ENCODE measurements at places on chromosomes 7 and 10.

DNA sequence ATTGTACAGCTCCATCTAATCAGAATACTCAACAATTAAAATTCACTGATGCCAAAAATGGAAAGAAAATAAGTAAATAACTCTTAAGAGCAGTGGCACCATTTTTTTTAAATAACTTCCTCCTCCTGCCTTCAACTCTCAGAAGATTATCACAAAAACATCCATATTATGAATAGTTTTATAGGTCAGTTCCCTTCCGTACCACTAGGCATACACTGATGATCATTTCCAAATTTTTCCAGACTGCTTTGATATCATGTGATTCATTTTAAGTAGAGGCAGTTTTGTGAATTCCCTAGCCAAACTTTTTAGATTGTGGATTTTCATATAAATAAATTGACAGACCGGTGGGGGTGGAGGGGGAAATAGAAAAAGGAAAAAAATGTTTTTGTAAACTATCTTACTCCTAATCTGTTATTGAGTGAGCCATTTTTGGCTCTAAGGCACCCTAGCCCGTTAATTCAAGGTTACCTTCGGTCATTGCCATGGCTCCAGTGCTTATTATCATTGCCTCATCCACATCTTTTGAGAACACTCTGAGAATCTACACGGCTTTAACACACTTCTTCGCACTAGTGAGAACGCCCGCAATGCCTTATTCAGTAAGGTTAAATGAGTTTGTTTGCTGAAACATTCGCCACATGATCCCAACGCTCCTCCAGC, 1.0 kb downstream of the FAM107B start:
- no peak for DNase-seq

- DNase-seq = no peak
These were observed 89.4 kb upstream of the TMEM26 start for GRCh38 chr10:61542596-61542995.

GRCh38 chr10:61778137-61778536, 115.4 kb downstream of the CABCOCO1 start:
- no peak for DNase-seq

GRCh38 chr10:10293481-10293951, 724.2 kb upstream of the CELF2 start:
- no peak for DNase-seq

DNA sequence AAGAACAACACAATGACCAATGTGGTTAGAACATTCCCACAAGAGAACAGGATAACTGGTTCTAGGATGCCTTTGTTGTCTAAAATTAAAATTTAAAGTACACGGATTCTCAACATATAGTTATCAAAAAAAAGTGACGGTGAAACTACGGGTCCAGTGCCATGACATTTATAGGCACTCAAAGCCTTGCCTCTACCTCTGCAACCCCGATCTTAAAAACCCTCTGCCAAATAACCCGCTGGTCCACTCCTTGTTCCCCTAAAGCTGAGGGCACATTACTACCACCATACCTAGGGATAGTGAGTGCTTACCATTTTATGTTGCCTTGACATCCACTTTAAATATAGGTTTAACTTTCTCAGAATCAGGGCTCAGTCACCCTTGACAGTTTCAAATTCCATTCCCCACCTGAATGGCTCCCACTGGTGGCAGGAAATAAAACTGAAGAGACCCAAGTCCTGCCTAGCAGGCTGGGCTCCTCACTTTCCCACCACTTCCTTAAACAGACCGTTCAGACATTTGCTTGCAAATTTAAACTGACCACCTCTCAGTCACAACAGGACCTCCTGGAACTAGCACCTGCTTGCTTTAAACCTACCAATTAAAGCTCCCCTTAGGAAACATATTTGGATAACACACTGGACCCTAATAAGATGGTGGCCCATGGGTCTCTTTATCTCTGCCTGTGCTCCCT, 169.9 kb upstream of the ASAH2 start:
- no peak for DNase-seq

DNA sequence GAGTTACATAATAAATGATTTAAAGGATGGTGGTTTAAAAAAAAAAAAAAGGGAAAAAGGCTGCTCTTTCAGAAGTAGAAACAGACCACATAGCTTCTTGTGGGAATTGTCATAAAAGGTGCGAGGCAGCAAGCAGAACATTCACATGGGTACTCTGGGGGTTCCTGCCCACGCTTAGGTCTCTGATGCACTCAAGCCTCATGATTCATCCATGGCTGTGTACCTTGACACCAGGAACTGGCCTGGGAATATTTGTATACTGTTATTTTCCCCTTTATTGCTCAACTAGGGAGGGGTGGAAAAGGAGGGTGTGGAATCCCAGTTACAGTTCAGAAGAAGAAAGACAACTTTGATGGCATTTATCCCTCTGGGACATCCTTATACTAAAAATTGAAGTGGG, 4.0 kb downstream of the PON2 start:
- DNase-seq = no peak

DNA sequence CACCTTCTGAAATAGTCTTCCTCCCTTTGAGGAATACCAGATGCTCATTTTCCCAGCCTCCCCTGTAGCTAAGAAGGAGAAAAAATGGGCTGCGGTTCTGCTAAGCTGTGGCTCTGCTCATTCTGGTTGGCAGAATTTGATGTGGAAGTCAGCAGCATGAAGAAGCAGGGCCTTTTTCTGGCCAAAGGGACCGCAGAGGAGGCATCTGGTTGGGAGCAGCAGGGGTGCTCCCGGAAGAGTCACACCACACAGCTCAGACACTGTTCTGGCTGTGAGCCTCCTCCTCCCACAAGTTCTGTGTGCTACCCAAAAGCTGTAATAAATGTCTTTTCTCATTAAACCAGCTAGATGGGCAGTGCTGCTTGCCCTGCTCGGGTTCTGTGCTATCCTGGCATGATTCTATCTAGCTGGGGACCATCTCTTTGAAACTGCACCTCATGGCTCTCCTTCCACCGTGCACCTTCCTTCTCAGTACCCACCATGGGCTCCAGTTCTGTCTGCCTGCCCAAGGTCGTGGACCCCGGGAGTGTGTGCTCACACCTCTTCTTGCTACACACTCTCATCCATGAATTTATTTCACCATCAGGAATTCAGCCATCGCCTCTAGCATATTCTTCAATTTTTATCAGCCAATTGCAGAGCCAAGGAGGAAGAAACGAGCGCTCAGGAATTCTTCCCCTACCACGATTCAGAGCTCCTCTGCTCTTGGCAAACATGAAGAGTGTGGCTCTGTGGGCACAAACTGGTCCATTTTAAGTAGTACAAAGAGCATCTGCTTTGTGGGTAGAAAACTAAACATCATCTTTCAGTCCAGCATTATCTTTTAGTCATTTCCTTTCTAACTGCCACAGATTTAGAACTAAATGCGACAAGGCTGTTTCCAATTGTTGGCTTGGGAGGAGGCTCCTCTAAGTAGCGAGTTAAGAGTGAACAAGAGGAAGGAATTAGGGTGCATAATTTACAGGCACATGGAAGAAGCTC, 76.9 kb downstream of the FAM171A1 start:
- no peak for DNase-seq

GRCh38 chr7:16271355-16271915, 149.9 kb downstream of the CRPPA start:
- DNase-seq = no peak

GRCh38 chr10:77539147-77539935, 98.3 kb downstream of the KCNMA1 start:
- no peak for DNase-seq

DNA sequence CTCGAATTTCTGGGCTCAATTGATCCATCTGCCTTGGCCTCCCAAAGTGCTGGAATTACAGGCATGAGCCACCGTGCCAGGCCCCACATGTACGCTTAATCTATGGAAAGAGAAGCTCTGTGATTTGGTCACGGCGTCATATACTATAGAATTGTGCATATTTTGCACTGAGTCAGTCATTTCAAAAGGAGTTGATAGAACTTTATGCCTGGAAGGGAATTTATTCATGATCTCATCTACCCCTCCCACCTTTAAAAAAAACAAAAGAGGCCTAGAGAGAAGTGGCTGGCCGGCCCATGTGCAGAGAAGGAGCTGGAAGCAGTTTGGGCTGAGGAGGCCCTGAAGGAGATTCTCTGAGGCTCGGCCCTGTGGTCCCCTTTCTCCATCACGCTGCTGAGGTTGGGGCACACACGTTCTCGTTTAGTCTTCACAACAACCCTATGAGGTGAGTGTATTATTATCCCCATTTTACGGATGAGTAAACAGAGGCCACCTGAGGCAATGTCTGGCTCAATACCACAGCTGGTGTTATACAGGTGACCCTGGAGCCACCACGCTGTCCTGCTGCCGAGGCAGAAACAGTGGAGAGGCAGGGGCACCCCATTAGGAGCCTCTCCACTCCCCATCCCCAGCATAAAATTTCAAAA, 47.2 kb upstream of the ZRANB1 start:
- no peak for DNase-seq

DNA sequence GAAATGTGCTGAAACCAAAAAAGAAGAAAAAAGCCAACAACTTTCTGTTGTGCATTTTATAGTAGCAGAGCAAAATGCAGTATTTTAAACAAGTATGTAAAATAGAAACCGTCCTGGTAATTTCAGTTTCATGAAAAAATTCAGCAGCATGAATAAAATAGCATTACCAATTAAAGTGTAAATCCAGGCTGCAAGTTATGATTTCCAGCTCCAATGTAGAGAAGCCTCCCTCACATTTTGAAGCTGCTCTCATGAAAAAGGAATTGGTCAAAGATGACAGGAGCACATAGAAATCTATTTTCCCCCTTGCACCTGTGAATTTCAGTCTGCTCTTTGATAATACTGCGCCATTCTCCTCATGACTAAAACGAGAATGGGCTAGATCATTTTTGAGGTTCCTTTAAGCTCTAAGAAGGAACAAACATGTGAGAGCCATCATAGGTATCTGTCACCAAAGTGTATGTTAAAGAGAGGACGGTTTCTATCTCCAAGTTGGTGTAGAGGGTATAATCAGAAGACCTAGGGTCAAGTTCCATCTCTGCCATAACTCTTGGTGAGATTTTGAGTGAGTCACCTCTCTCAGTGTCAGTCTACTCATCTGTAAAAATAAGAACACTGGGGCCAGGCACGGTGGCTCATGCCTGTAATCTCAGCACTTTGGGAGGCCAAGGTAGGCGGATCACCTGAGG, 107.5 kb downstream of the MTPAP start:
- DNase-seq = no peak

- no peak for DNase-seq
These were observed 40.6 kb downstream of the LRRC17 start for GRCh38 chr7:102953406-102953805.

GRCh38 chr10:29771376-29771775, 136.6 kb upstream of the SVIL start:
- DNase-seq = no peak

DNA sequence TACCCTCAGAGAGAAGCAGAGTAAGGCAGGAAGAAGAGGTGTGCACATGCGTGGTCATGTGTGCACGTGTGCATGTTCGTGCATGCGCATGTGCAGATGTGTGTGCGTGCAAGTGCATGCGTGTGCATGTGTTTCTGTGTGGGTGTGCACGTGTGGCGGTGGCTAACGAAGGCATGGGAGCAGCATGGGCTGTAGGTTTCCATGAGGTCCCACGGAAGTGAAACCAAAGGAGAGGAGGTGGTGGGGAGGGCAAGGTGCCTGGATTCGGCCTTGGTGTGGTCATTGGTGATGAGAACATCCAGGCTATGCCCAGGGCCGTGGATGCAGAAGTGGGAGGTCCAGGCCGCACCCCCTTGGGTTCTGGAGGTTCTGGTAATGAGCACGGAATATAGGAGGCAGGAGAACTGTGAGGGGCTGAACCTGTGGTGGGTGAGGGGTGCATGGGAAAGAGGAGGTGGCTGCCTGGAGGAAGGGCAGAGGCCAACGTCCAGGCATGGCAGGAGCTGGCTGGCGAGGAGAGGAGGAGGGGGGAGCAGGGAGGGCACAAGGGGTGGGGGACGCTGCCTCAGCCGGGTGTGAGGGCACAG, 2.4 kb upstream of the INPP5A start:
- no peak for DNase-seq

GRCh38 chr10:12512332-12513002, 163.1 kb downstream of the CAMK1D start:
- DNase-seq = no peak

- no peak for DNase-seq
These were observed 41.2 kb downstream of the ZCCHC24 start for GRCh38 chr10:79404231-79404609.

DNA sequence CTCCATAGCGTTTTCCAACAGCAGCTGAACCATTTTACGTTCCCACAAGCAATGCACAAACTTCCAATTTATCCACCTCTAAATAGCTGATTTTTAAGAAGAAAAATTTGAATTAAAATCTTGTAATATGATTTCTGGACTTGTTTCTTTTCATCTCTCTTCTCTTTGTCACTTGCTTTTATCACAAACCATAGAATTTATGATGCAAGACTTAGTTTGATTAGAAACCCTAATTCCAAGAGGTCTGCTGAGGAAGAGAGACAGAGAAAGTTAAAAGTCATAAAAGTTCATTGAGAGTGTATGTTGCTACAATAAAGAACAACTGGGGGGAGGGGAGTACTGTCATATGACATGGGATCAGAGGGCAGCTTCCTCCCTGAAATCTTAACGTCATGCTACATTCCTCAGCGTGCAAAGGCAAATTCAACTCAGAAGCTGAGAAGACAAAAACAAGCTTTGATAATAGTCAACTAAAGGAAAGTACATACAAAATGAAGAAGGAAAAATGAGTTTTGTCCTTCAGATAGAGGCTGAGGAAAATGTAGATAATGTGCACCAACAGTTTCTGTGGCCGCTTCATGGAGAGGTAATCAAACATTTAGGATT, 18.4 kb upstream of the CUBN start:
- DNase-seq = no peak

GRCh38 chr7:139651914-139652313, 125.9 kb downstream of the HIPK2 start:
- no peak for DNase-seq

- DNase-seq = no peak
These were observed 57.5 kb downstream of the FANK1 start for GRCh38 chr10:125953778-125954385.

- no peak for DNase-seq
These were observed 147.4 kb downstream of the PRPF18 start for GRCh38 chr10:13734151-13734550.

- DNase-seq = no peak
These were observed 43.2 kb downstream of the MYO1G start for GRCh38 chr7:44935583-44935982.

DNA sequence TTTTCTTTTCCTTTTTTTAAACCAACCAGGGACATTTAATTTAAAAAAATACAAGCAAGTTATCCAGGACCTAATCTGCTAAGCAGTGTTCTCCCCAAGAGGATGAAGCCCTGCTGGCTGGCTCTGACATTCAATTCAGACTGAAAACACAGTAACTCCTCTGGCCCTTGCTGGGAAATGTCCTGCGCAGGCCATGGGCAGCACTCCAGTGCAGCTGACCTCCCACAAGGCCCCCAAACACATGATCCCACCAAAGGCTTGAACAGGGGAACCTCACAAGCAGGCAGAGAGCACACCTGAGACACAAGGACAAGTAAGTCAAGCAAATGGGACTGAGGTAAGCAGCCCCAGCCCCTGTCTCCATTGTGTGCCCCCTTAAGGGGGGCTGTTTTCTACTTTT, 56.9 kb upstream of the FHIP2A start:
- no peak for DNase-seq

Measured in CD4-positive, alpha-beta T cell treated with Interleukin-6 at 100 ng/mL for 8 hours (primary cell).